NB4 (cell line): ENCODE measurements at places on chromosomes 1 and 21.

GRCh38 chr1:178379807-178380206 is 117.0 kb downstream of the CLEC20A start:
- DNase-seq, result no peak

DNA sequence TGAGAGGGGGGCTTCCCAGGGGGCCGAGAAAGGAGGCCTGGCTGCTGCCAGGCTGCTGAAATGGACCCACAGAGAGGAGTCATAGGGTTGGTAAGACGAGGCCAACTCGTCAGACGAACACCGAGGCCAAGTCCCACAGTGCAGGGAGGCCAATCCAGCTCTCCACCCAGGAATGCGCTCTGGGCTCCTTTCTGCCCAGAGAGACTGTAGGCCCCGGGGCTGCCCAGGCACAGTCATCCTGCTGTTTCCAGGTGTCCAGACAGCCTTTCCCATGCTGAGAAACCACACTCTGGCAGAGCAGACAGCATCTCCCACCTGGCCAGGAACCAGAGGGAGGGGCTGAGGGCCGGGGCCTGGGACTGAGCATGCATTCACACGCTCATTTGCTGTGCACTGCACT is 26.7 kb upstream of the RSPO1 start:
- no peak for DNase-seq

DNA sequence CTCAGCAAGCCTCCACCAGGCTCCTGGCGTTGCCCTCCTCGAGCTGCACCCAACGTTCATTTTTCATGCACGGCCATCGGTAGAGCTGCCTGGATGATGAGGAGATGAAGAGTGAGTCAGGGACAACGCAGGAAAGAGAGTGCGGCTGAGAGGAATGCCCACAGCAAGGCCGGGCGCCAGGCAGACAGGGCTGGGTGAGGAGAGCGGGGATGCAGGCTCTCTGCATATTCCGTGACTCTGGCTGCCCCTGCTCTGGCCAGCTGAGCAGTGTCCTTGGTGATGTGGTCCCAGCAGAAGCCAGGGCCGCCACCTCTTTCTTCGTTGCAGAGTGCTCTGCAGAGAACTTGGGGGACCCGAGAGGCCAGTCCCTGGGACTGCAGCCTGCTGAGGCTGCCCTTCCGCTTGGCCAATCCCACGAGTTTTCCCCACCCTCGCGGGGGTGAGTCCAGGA is 10.8 kb downstream of the UMODL1 start:
- DNase-seq, result no peak

DNA sequence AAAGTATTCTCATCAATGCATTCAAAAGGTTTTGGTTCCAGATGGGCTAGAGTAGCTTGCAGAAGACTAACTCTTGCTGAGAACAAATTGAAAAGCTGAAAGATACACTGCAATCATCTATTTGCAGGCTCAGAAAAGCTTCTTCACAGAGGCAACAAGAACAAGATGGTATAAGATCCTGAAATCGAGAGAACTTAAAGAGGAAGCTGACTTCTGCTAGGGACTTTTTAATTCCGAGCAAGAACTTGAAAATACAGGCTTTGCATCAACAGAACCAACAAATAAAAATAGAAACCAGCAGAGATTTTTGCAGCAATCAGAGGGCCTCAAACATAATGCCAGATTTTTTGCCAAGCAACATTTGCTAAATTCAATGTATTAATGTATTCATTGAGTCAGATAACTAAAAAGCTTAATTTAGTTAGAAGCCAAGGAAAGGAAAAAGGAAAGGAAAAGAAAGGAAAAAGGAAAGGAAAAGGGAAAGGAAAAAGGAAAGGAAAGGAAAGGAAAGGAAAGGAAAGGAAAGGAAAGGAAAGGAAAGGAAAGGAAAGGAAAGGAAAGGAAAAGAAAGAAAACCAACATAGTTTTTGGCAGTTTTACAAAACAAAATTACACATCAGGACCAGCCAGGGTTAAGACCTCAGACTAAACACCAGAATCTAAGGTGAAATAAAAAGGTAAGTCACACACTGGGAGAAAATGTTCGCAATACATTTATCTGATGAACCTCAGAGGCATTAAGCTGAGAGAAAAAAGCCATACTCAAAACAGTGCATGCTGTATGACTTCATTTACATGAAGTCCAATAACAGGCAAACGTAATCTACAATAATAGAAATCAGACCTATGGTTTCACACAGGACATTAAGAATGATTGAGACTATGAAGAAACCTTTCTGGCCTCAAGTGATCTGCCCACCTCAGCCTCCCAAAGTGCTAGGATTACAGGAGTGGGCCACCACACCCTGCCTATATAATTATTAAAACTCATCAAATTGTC is 42.6 kb downstream of the FAF1 start:
- no peak for DNase-seq

DNA sequence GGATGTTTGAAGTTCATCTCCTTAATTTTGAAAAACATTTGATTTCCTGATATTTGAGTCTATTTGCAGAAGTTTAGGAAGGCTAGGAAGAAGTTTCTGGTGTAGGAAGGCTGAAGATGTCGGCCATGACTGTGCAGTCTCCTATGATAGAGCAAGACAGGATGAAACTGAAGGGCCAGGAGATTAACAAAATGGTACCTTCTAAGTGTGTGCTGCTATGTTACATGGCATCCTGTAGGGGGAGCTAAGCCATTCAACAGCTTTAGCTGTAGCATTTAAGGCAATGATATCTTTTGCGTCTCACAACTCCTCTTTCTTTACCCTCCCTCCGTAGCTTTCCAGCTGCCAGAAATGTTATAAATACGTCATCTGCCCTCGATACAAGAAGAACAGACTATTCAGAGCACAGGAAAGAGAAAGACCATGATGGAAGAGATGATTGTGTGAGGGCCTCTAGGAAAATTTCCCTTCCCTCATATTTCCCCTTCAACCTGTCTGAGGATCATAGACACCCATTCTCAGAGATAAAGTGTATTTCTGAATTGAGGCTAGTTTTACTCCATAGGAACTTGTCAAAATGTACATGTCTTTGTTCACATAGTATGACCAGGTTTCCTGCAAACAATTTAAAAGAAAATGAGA is 61.1 kb downstream of the XCL1 start:
- DNase-seq, result peak; percentile 61
